ENCODE measurements at places on chromosomes 7 and 10.

- no peak for DNase-seq
Measured at GRCh38 chr10:36683421-36683820, 442.0 kb upstream of the ANKRD30A start.

DNA sequence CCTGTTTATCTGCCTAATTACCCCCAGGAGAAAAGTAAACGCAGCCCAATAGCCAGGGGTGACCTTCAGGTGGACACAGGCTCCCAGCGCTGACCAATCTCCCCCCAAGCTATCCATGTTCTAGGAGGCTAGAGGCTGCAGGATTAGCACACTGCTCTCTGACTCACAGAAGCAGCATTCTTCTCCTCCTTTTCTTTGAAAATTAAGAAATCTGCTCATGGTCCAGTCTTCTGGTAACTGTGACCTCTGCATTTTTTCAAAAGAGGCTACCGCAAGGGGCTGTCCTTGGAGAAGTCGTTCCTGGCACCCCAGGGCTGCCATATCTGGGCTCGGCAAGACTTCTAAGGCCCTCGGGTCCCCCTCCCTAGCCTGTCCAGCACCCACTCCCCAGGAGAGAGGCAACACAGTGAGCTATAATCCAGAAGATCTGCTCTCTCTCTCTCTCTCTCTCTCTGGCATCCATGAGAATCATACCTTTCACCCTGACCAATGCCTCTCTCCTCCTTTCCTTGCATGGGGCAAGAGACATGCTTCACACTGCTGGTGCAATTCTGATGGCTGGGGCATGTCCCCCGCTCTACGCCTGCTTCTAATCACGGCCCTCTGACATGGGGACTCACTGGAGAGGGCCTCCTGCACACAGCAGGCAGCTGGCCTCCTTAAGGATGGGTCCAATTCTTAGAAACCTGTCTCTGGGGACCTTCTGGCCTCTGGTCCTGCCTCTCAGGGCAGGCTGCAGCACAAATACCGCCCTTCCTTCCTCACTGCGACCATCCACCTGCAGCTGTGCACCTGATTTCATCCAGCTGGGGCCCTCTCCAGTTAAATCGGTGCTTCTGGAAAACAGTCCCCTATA lies 27.3 kb downstream of the ANXA11 start:
- DNase-seq, result no peak

GRCh38 chr10:48947690-48948469 lies 8.2 kb upstream of the LRRC18 start:
- no peak for DNase-seq

GRCh38 chr10:8951440-8952089 lies 897.1 kb downstream of the GATA3 start:
- DNase-seq, result no peak

- DNase-seq, result no peak
Measured at GRCh38 chr10:101602761-101603398, 14.8 kb downstream of the DPCD start.

GRCh38 chr7:101911800-101912715 lies 94.6 kb downstream of the CUX1 start:
- DNase-seq, result no peak

- no peak for DNase-seq
Measured at GRCh38 chr10:84140036-84140379, 699 bp downstream of the GHITM start.

GRCh38 chr7:95922191-95922590 lies 149.8 kb downstream of the DYNC1I1 start:
- no peak for DNase-seq

DNA sequence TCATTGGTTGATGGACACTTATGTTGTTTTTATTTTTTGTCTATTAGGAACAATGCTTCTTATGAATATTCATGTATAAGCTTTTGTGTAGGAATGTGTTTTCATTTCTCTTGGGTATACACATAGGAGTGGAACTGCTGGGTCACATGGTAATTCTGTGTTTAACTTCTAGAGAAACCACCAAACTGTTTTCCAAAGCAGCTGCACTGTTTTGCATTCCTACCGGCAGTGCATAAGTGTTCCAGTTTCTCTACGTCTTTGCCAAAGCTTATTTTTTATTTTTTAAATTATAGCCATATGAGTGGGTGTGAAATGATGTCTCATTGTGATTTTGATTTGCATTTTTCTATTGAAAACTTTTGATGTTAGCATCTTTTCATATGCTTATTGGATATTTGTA lies 51.3 kb downstream of the ADK start:
- DNase-seq, result no peak

DNA sequence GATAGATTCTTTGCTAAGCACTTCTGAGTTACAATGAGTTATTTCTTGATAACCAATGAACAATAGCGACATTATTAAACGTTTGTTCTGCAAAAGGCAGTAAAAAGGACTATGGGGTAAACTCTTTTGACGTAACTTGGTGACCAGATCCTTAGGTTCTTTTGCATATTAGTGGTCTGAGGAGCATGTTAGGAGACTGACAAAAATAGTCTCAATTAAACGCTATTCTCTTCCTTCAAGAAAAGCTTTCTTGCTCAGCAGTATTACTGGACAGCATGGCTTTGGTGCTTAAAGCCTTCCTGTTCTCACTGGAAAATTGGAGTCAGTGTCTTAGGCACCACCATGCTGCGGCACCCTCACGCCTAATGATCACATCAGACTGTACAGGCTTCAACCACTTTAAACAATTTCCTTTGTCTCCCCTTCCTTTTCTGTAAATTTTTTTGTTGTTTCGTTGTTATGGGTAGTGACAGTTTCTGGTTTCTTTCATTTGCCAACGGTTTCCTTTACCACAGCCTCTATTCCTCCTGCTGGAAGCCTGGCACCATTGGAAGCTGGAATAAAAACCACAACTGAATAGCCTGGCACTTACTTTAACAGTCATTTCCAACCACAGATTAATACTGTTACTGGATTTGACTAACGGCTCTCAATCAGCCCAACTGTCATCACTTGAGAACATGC lies 49.2 kb upstream of the FAM133B start:
- no peak for DNase-seq

- no peak for DNase-seq
Measured at GRCh38 chr7:92446869-92447344, 375 bp upstream of the GATAD1 start.

All from cortex of kidney (tissue), 1 donor.